ENCODE measurements at places on chromosomes 3 and 15.

DNA sequence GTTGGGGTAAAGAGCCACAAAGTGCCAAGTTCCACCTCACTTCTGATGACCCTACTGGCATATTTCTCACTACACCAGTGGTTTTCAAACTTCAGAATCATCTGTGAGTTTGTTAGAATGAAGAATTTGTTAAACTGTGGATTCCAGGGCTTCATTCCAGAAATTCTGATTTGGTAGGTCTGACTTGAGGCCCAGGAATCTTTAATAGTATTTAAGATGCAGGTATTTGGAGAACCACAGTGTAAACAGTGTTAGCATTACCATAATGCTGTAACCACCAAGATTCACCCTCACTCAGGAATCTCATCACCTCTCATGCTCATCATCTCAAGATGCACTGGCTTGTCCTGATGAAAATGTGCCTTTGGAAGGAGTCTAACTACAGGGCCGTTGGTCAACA lies 6.0 kb downstream of the KCNMB3 start:
- peak; percentile 63 for DNase-seq

DNA sequence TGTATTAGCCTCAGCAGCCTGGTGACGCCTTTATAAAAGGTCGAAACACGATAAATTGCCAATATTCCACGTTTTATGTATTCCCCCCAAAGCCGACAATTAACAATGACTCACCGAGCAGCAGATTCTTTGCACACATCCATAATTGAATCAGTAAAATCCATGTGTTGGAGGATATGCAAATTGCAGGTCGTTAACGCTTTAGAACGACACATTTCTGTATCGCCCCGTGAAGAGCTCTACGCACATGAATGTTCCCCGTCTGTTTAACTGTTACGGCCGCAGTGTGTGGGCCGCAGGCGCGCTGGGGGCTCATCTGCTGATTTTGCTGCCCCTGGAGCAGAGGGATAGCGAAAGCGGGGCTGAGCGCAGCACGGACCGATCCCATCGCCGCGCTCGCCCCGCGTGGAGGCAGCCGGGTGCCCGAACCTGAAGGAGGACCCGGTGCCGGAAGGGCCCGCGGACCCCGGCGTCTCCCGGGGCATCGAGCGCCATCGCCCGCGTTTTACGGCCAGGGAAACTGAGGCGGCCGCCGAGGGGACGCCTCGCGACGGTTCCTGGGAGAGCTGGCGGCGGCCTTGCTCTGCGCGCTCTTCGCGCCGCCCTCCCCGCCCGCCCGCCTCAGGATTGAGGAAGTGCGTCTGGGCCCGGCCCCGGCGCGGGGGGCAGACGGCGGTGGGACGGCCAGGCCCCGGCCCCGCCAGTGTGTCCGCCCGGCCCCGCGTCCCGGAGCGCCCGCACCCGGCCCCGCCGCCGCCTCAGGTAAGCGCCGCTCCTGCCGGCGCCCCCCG lies at the start of gene LRRK1:
LRRK1 (plus strand) TSS at position 668 of the 791 bp plus-strand sequence. CDS start 5,276 bp downstream, outside the sequence.
- peak; percentile 29 for DNase-seq

DNA sequence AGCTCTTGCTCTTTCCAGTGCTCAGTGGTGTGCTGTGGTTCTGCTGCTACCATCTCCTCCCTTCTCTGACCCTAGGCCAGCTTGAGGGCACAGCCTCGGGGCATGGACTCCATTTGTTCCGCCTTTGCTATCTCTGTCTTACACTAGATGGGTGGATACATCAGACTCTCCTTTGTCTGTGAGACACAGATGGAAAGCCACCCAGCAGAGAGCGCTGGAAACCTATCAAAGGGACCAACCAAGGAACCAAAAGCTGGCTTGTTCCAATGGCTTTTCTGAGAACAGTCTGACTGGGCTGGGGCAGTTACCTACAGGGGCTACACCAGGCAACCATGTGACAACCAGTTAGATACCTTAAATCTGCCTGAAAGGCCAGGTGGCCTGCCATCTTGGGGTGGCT lies 63.8 kb downstream of the NPTN start:
- peak; percentile 28 for DNase-seq

GRCh38 chr3:53733446-53733845 lies 112.8 kb downstream of the CHDH start:
- no peak for DNase-seq

DNA sequence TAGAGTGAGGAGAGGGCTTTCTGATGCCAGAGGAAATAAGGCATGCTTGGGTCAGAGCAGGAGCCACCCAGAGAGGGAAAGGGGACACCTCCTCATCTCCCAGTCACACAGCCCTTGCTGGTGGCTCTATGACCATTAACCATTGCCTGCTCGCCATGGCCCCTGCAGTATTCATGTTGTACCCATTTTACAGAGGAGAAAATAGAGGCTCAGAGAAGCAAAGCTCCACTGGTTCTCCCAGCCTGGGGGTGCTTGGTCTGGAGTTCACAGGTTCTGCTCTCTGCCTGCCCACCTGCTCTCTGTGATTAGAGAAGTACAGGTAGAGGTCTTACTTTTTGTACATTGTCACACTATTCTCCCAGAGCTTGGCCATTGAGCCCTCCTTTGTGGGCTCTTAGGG lies 56.2 kb downstream of the LINGO1 start:
- no peak for DNase-seq

DNA sequence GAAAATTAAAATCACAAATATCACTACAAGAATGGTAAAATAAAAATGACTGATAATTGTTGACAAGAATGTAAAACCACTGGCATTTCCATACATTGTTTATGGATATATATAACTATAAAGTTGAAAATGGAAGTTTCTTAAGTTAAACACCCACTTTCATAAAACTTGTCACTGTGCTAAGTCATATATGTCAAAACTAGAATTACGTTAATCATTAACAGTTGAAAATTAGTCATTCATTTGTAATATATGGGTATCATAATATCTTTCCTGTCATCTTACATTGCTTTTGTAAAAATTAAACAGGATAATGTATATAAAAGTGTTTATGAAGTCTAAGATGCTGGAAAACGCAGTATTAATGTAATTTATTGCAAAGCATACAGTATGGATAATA lies 1398.6 kb upstream of the ALCAM start:
- DNase-seq, result no peak

DNA sequence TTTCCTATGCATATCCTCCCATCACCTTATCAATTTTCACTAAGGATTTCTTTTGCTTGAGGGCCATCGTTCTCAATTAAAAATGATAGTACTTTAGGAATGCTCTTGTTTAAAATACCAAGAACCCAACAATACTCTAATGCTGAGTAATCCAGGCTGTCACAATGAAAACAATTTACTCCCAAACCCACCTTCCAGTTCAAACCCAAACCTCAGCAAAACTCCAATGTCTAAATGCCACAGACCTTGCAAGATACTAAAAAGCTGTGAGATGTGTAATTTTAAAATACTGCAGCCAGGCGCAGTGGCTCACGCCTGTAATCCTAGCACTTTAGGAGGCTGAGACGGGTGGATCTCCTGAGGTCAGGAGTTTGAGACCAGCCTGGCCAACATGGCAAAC lies 889.8 kb downstream of the ROBO1 start:
- no peak for DNase-seq

DNA sequence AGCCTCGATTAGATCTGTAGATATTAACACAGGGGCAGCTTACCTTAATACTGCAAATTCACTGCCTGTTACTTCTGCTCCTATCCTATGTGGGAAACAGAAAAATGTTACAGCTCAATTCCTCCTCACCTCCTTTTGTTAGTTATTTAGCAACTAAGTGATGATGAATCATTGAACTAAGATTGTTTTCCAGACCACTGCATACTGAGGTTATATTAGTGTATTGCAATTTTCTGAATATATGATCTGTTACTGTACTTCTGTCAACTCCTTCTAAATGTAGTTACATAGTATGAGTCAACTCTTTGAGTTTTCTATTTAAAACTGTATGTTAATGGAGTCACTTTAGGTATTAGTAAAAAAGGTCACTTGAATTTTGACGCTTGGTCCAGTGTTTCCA lies 331.5 kb upstream of the SLCO3A1 start:
- no peak for DNase-seq

DNA sequence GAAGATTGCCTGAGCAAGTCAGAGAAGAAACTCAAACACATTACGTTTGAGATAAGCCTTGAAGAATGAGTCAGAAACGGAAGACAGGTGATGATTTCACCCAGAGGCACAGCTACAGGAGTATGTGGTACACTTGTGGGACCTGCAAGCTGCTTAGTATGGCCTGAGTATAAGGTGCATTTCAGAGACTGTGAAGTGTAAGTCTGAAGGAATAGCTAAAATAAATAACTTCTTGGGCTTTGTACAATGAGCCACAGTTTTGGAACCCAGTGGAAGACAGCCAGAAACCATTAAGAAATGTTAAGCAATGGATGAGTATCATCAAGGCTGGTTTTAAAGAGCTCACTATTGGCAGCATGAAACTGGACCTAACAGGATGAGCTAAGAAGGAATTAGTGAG lies 826.2 kb downstream of the ROBO1 start:
- no peak for DNase-seq

DNA sequence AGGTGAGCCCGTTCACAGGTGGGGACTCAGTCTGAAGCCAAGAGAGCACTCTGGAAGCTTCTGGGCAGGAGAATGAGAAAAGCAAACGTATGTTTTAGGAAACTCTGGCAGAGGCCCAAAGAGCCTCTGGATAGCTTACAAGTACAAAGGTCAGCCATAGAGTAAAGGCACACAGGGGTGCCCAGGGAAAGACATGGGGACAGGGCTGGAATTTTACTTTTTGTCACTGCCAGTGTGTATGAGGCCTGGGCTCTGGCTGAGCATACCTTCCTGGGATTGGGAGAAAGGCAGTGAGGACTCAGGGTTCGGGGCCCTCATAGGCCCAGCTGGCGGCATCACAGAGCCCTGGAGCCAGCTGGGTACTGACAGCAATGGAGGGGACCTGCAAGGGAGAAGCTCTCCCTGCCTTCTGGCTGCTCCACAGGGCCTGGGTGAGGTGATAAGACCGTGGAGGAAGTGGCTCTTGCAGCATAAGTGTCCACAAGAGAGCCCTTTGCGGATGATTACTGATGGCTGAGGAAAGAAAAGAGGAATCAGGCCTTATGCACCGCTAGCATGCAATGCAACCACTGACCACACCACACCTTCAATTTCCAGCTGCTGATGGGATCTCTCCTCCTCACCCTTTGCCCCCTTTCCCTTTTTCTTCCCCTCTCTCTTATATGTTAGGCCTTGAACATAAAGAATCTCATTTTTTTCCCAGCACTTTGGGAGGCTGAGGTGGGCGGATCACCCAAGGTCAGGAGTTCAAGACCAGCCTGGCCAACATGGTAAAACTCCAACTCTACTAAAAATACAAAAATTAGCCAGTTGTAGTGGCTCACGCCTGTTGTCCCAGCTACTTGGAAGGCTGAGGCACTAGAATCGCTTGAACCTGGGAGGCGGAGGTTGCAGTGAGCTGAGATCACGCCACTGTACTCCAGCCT lies 25.1 kb upstream of the BCL2L10 start:
- no peak for DNase-seq

- no peak for DNase-seq
Observed at GRCh38 chr3:13785853-13786436, 93.9 kb downstream of the WNT7A start.

DNA sequence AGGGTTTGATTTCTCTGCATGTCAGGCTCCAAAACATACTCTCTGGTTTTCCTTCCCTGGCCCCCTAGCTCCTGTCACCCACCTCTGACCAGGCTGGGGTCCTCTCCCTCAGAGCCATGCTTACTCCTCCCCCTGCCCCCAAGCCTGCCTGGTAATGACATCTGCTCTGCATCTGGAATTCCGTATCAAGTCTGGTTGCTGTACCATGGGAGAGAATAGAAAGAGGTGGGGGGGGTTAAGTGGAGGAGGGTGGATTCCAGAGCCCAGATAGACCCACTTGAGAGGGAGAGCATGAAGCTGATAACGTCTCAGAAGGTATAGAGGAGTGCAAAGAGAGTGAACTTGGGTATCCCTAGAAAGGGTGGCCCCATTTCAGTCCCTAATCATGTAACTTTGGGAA lies 4.2 kb downstream of the IGDCC4 start:
- DNase-seq, result no peak

DNA sequence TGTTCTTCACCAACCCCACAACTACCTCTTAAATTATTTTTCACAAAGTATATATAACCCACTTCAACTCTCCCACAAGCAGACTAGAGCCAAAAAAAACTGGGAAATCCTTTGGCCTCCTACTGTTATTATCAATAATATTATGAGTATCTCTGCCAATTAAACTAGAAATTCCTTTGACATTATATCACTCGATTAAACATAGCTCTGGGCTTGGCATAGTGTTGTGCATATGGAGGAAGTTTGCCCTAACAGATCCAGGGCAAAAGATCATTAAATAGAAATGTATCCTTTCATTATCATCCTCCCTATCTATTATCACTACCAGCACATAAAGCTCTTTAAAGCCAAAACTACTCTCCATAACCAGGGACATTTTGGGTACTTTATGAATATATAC lies 74.9 kb downstream of the OSBPL10 start:
- no peak for DNase-seq

GRCh38 chr15:50828610-50829206 lies 63.2 kb upstream of the SPPL2A start:
- peak; percentile 60 for DNase-seq

DNA sequence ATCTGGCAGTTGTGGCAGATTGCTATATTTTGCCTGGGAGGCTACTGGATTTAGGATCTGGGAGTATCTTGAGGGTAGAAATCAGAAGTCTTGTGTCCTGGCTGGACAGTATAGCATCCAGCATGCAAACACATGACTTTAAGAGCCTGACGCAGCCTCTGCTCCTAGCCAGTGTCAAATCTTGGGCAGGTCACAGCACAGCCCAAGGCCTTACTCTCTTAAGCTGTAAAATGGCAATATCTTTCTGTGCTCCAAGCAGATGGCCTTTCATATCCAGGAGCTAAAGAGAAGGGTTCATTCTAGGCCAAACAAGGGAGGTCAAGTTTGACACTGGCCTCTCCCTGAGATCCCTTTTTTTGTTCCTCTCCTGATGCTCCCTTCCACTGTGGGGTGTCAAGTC lies 19.8 kb upstream of the RAD18 start:
- no peak for DNase-seq

DNA sequence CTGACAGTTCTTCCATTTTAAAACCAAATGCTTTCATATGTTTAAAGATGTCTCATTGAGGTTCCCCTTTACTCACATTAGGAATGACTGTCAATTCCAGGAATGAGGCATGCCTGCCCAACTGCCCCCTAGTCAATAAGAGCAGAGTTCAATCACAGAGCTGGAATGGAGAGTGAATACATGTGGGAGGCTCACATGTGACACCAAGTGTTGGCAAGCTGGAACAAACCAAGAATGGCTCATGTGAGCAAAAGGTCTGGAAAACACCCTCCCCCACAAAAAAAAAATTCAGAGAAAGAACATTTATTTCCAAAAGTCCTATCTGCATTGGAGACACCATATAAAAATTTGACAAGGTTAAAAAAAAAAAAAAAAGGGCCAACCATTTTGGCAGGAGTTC lies 3.7 kb downstream of the PBRM1 start:
- peak; percentile 72 for DNase-seq

GRCh38 chr3:20646425-20646824 lies 460.4 kb upstream of the SGO1 start:
- no peak for DNase-seq
